BJ (cell line): ENCODE measurements at places on chromosomes 5 and 9. TPM values are rescaled to one million over a fixed set of nuclear protein-coding genes. Genes with fewer than 3 reads are reported as not detected.

CNTNAP3 gene
- 0.27 and 0.32 TPM in 2 replicates for polyA plus RNA-seq

MARCHF11 gene
- polyA plus RNA-seq = not detected in 2 replicates

ORM2 gene
- polyA plus RNA-seq = not detected in 2 replicates

WDR38 gene
- polyA plus RNA-seq = not detected in 2 replicates
